ENCODE measurements at places on chromosomes 4 and X.

DNA sequence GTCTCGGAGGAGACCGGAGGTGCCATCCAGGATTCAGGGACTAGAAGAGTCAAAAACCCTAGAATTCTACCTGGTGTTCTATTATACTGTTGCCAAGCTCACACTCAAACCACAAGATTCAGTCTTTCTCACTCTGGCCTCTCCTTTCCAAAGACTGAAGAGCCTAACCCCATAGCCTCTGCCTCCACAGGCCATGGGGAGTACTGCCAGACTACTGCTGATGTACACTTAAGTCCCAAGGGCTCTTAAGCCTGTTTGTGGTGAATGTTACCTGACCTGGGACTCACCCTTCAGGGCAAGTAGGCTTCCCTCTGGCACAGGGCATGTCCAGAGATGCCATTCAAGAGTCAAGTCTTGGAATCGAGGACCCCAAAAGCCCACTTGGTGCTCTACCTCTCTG lies 58.9 kb upstream of the IRS4 start:
- no peak for DNase-seq

- DNase-seq = no peak
These were observed 74.2 kb downstream of the STAG2 start for GRCh38 chrX:124035657-124036056.

GRCh38 chrX:38563030-38563429 lies 1.7 kb downstream of the TSPAN7 start:
- DNase-seq = no peak

GRCh38 chrX:40671126-40671525 lies 23.8 kb upstream of the CXorf38 start:
- DNase-seq = no peak

GRCh38 chrX:111914398-111915090 lies 38.6 kb downstream of the TRPC5OS start:
- DNase-seq = no peak

GRCh38 chr4:80266253-80266901 lies at the start of gene FGF5:
Gene FGF5 (plus strand): TSS chr4:80266664. CDS start chr4:80266825, 161 bp downstream.
- no peak for DNase-seq

- DNase-seq = no peak
These were observed 4.2 kb upstream of the ZNF157 start for GRCh38 chrX:47366041-47366722.

- DNase-seq = no peak
These were observed 191.8 kb downstream of the ADAM29 start for GRCh38 chr4:175109933-175110332.

GRCh38 chrX:39736216-39737211 lies 361.2 kb downstream of the BCOR start:
- no peak for DNase-seq

DNA sequence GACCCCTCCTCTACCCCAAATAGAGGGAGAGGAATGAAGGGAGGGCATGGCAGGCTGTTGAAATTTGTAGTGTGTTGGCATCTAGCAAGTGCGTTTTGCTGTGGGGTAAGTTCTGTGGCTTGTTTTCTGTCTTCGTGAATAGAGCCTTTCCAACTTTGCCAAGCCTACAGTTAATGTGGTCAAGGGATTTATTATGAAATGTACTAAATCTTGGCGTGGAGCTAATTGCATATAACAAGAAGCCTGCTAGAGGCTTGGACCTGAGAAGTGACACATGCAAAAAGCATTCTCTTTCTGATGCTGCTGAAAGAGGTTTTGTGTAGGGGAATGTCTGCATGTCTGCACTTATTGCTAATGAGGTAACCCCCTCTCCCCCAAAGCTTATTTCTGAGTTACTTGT lies 132.2 kb downstream of the BMPR1B start:
- no peak for DNase-seq

DNA sequence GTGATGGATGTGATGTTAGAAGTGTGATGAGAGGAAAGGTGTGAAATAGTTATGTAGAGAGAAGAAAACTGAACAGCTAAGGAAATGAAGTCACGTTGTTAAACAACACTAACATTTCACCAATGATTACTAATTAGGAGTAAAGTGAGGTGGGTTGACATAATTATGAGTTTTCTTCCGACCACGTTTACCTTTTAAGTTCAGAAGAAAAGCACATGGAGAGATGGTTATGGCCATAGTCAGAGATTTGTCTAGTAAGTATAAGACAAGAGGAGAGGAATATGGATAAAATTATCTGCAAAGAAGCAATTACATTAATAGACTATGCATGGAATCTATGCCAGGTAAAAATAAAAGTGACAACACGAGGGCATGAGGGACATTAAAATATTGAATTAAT lies 551.3 kb upstream of the TECRL start:
- DNase-seq = no peak

GRCh38 chrX:112784692-112785091 lies 55.9 kb downstream of the AMOT start:
- DNase-seq = no peak

GRCh38 chrX:120120223-120120622 lies 4.5 kb upstream of the RHOXF1 start:
- DNase-seq = no peak

- no peak for DNase-seq
These were observed 429.6 kb downstream of the SMARCA1 start for GRCh38 chrX:129093706-129094105.
